ENCODE measurements at places on chromosomes 12 and 14.

DNA sequence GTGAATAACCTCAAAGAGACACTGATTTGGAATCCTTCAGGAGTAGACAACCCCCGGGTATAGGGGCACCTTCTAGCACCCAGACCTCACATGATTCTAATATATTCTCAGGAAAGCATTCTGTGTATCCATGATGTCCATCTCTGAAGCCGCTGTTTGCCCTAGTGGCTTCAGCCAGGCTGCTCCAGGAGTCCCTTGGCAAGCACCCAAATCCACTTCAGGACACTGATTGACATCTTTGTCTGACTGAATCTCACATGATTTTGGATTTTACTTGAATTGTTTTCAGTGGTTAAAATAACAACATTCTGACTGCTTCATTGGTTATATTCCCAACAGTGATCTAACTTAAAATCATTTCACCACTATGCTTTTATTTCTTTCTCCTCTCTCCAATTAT is 390.5 kb upstream of the CLEC14A start:
- DNase-seq, result no peak
- H3K27ac ChIP-seq, result no peak overlapping the region
- H3K27me3 ChIP-seq, result no peaks in the 10 kb centered on the region

GRCh38 chr12:80749456-80749855 is 32.7 kb downstream of the MYF5 start:
- no peak for DNase-seq
- no peak overlapping the region for H3K27ac ChIP-seq
- no peak overlapping the region for H3K4me3 ChIP-seq

- DNase-seq, result no peak
- H3K4me1 ChIP-seq, result peaks cover 34% of the 10 kb centered on the region
- peak overlapping the region; percentile 27 for H3K27ac ChIP-seq
- H3K4me3 ChIP-seq, result peak overlapping the region; percentile 73
- H3K27me3 ChIP-seq, result no peaks in the 10 kb centered on the region
Measured at GRCh38 chr12:52007982-52008510, 1.3 kb downstream of the TAMALIN start.

DNA sequence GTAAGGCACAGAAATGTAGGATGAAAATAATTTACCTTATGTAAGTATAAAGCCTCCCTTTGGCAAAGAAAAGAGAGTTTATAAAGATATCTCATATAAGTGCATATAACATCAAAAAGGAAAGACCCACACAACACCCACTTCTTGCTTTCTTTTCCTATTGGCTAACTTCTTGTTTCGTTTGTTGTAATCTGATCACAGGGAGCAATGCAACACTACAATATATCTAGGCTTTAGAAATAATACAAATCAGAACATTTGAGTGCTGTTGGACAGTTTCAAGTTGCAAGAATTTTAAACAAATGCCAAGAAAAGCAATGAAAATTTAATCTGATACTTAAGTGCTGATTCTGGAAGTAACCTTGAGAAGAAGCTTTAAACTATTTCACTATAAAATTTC is 1.3 kb downstream of the FGD6 start:
- H3K27ac ChIP-seq, result peak overlapping the region; percentile 3
- DNase-seq, result no peak
- peak overlapping the region; percentile 84 for H3K4me3 ChIP-seq

DNA sequence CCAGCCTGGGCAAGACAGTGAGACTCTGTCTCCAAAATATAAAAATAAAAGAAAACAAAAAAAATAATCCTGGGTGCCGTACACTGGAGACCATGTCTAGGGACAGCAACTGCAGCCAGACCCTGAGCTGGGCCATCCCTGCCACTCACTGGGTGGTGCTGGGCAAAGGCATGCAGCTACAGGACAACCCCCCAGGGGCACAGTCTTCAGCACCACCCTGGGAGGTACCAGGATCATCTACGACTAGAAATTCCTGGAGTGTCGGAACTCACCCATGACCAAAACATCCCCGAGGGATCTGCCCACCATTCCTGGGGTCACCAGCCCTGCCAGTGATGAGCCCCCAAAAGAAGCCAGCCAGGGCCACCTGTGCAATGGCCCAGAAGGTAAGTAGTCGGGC is 35.7 kb upstream of the SUPT16H start:
- H3K27me3 ChIP-seq, result no peaks in the 10 kb centered on the region
- peaks cover 54% of the 10 kb centered on the region for H3K36me3 ChIP-seq
- H3K27ac ChIP-seq, result no peak overlapping the region
- H3K4me1 ChIP-seq, result no peaks in the 10 kb centered on the region
- no peak overlapping the region for H3K4me3 ChIP-seq
- DNase-seq, result no peak

DNA sequence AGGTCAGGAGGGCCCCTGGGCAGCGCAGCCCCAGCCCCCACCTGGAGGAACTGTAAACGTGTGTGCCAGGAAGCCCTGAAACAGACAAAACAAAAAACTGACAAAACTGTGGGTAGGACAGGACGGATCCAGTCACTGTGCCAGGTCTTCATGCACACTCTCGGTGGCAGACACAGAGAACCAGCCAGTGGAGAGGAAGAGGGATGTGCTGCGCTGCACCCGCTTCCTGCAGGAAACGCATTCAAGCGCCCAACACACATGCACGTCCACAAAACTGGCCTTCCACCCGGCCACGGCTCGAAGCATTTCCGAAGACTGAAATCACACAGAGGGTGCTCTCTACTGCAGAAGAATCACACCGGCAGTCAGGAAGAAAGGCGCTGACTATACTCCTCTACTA is 16.9 kb downstream of the BRF1 start:
- no peaks in the 10 kb centered on the region for H3K4me1 ChIP-seq
- peaks cover 3% of the 10 kb centered on the region for H3K36me3 ChIP-seq
- no peaks in the 10 kb centered on the region for H3K27me3 ChIP-seq
- no peak overlapping the region for H3K27ac ChIP-seq
- no peak for DNase-seq

GRCh38 chr12:49097381-49097780 is 2.8 kb upstream of the DHH start:
- H3K36me3 ChIP-seq, result peaks cover 51% of the 10 kb centered on the region
- H3K27ac ChIP-seq, result no peak overlapping the region

- H3K36me3 ChIP-seq, result no peaks in the 10 kb centered on the region
- H3K4me1 ChIP-seq, result no peaks in the 10 kb centered on the region
- no peak overlapping the region for H3K27ac ChIP-seq
- no peak for DNase-seq
- no peaks in the 10 kb centered on the region for H3K27me3 ChIP-seq
- H3K4me3 ChIP-seq, result no peak overlapping the region
Measured at GRCh38 chr14:100731846-100732765, 5.4 kb downstream of the DLK1 start.

DNA sequence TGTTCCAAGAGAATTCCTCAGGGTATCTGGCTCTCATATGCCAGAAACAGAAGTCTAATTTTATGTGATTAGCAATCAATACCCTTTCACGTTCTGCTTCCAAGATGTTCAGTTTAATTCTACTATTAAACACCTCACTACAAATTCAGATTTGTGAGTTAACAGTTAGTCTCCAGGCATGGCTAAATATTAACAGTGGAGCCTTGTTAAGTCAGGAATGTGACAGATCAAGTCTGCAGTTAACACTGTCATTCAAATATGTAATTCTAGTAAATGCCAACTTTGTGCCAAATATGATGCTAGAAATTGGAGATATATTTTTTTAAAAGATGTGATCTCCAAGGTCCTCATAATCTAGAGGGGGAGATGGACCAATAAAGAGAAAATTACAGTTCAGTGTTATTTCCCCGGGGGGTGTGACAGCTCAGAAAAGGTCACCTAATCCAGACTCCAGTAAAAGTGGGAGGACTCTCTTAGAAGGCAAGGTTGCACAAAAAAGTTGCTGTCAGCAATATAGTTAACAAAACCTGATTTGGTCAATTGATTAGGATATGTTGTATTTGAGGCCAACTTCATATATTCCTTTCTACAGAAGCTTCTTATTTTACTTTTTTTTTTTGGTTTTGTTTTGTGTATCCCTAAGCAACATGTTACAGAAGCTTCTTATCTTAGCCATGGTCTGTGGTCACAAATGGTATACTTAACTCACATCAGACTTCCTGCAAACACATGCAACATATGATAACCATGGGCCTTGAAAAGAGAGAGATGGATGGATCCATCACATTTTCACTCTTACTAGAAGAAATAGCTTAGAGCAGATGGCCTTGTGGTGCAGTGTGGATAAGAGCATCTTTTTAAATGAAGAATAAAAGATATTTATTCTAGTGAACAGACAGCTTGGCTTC is 18.4 kb upstream of the RNU6-7 start:
- H3K4me1 ChIP-seq, result no peaks in the 10 kb centered on the region
- DNase-seq, result no peak
- no peaks in the 10 kb centered on the region for H3K27me3 ChIP-seq
- H3K4me3 ChIP-seq, result no peak overlapping the region

DNA sequence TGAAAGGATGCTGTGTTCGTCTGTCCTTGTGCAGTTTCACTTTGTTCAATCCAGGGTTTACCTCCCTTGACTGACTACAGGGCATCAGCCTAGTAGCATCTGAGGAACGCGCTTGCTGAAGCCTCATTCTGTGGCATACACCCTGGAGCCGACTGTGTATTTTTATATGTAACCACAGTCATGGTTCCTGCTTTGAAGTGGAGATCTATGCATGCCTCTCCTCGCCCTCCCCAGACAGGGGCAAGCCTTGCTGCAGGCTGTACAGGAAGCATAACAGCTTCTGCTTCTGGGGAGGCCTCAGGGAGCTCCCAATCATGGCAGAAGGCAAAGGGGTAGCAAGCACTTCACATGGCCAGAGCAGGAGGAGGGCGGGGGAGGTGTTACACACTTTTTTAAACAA is 262.1 kb downstream of the BCL11B start:
- no peaks in the 10 kb centered on the region for H3K27me3 ChIP-seq
- no peak for DNase-seq
- no peaks in the 10 kb centered on the region for H3K36me3 ChIP-seq
- no peak overlapping the region for H3K27ac ChIP-seq
- no peaks in the 10 kb centered on the region for H3K4me1 ChIP-seq

All from thoracic aorta (tissue), 2 donors.